Caco-2 (cell line): ENCODE measurements at places on chromosomes 6 and 20.

- peak; percentile 51 for DNase-seq
These were observed 76.5 kb downstream of the ZNF217 start for GRCh38 chr20:53517146-53517545.

GRCh38 chr6:156582509-156582992 lies 194.6 kb upstream of the ARID1B start:
- no peak for DNase-seq

DNA sequence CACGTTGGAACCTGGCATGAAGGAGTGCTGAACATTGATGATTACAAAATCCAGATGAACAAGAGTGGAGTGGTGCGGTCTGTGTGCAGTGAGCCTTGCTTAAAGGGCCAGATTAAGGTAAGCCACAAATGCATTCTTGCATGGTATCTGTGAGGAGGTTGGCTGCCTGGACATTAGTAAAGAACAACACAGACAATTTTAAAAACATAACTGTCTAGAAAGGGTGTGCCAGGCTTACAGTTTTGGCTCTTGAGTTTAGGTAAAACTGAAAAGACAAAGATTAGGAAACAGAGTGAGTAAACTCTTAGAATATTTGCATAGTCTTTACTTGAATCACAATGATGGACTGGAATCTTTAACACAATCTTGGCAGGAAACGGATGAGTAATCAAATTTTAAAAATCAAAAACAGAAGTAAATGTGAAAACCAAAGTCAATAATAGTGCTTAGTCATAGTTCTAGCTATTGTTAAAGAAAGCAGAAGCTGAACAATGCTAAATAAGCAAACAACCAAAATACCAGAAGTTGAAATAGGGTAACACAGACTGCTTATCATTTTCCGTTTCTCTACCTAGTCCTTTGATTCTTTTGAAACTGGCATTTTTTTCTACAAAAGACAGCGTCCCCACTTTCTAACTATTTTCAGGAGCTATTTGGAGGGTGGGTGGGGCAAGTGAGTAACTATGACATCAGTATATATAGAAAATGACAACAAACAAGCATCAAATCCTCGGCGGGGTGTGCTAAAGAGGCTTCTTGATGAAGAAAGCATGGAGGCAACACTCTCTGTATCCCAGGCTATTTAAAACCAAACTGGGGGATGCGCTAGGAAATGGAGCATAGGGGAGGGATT lies 185.8 kb upstream of the RAB32 start:
- no peak for DNase-seq

DNA sequence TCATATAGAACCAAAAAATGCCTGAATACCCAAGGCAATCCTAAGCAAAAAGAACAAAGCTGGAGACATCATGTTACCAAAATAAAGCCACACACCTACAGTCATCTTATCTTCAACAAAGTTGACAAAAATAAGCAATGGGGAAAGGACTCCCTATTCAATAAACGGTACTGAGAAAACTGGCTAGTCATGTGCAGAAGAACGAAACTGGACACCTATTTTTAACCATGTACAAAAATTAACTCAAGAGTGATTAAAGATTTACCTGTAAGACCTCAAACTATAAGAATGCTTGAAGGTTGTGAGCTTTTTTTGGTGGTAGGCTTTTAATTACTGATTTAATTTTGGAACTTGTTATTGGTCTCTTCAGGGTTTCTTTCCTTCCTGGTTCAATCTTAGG lies 236.0 kb upstream of the DEFB112 start:
- no peak for DNase-seq
